ENCODE measurements at places on chromosomes 7 and 10.

DNA sequence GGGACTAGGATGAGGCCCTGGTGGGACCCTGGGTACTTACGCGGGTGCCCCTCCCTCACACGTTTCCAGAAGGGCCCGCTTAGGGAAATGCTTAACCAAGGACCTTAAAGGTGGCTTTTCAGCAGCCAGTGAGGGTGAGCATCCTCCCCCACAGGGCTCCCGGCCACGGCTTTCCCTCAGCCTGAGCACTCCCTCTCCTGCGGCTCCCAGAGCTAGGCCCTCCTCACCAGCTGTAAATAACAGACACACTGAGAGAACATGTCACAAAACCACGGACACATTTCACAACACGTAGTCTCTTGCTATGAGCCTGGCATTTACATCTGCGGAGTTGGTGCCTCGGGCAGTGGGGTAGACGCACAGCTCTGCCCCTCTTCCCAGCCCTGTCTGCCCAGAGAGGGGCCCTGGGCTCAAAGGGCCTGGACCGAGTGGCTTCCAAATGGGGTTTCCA is 25.2 kb downstream of the GRID1 start:
- DNase-seq, result no peak

- DNase-seq, result peak; percentile 53
These were observed 9.2 kb upstream of the GRB10 start for GRCh38 chr7:50791938-50792341.

DNA sequence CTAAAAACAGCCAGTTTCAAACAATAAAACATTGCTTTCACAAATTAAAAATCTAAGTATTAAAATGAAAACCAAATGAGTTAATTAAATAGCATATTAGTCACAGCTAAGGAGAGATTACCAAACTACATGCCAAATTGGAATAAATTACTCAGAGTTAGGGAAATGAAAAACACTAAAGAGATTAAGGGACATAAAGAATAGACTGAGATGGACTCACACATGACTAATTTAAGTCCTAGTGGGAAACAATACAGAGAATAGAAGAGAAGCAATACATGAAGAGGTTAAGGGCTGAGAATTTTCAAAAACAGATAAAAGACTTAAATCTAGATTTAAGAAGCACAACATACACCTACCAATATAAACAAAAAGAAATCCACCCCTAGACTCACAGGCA is 110.6 kb downstream of the ZFAND4 start:
- no peak for DNase-seq

DNA sequence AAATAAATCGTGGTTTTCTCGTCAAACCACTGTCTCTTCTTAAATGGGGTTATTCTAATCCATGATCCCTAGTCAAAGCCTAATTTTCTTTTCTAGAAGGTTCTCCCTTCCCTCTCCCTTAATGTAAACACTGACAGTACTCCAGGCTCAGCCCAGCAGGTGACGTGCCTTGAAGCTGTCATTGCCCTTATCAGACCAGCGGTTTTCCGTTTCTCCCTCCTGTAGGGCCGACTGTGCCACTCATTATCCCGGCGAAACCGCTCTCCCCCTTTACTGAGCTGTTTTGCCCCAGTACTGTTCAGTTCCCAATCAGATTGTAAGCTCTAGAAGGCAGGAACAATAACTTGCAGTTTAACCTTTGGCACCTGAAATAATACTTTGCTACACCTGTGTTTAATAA is 153.5 kb upstream of the RHEB start:
- no peak for DNase-seq
